GOT3 (cell line): ENCODE measurements at places on chromosomes 7 and 10.

DNA sequence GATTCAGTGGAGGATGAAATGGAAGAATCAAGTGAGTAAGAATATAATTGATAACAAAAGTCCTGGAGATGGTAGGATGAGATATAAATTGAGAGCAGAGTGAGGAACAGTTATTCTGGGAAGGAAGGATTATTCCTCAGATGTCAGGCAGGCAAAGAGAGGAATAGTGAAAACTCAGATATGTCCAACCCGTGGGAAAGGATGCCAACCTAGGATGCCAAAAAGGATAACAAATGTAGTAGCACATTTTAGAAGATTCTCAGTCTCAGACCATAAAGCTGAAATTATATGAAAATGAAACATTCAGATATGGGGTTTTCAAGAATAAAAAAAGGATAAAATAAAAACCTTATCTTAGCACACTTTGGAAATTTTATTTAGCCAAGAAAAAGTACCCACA lies 131.1 kb downstream of the SEMA3C start:
- DNase-seq = no peak

DNA sequence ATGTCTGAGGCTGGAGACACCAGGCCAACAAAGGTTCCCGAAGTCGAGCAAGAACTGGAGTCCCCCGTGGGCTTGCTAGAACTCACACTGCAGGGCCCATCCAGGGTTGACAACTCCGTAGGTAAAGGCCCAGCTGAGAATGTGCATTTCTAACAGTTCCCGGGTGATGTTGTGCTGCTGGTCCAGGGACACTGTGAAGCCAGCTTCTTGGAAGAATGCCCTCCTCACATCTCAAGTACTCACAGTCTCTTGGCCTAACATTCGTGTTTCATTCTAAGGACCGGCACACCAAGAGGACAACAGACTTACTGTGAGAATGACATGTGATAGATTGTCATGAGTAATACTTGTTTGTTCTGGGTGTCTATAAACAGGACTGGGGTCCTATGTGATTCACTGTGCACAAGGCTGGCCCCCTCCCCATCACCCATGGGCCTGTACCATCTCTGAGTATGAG lies 682.3 kb upstream of the IGFBP3 start:
- DNase-seq = no peak

GRCh38 chr10:77319557-77319956 lies 318.1 kb downstream of the KCNMA1 start:
- DNase-seq = no peak

- DNase-seq = no peak
These were observed 186.4 kb downstream of the EBF3 start for GRCh38 chr10:129777687-129778086.

DNA sequence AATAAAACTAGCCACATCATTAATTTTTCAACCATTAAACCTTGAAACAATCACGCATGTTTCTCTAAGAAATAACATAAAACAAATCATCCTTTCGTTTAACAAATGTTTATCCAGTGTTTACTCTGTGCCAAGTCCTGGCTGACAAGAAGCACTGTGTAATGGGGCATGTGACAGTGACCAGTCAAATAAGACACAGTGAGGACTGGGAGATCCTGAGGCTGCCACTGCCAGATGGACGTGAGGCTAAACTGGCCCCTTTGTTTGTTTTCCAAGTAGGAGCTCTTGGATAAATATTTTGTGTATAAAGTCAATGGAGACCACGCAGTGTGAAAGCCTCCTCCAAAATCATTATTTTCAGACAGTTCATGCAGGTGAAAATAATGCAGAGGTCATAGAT lies 626.2 kb downstream of the SUGCT start:
- DNase-seq = no peak

- no peak for DNase-seq
These were observed 15.0 kb downstream of the ARPC1A start for GRCh38 chr7:99340659-99341058.

DNA sequence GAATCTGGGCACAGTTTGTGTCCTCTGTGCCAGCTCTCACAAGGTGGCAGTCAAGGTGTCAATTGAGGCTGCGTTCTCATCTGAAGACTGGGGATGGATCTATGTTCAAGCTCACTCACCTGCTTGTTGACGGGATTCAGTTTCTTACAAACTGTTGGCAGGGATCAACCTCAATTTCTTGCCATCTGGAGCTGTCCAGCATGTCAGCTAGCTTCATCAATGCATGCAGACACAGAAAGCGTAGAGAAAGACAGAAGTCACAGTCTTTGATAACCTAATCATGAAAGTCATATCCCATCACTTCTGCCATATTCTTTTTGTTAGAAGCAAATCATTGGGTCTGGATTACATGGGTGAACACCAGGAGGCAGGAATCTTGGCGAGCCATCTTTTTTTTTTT lies 32.0 kb upstream of the WAPL start:
- no peak for DNase-seq

- no peak for DNase-seq
These were observed 27.6 kb downstream of the SLC35G1 start for GRCh38 chr10:93921338-93921737.

DNA sequence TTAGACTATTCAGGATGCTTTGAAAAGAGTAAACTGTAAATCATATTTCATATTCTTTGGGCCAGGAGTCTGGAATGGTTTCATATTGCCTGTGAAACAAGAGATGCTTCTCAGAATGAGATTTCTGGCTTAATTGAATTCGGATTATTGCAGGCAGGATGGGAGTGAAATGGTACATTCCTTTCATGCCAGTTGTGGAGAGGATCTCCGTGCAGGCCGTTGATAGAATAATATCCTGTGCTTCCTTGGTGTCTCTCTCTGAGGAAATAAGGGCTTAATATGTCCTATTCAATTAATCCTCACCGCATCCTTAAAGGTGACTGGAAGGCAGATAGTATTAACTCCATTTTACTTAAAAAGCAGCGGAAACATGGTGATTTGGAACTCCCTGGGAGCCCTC lies 56.6 kb downstream of the CUX1 start:
- DNase-seq = no peak

DNA sequence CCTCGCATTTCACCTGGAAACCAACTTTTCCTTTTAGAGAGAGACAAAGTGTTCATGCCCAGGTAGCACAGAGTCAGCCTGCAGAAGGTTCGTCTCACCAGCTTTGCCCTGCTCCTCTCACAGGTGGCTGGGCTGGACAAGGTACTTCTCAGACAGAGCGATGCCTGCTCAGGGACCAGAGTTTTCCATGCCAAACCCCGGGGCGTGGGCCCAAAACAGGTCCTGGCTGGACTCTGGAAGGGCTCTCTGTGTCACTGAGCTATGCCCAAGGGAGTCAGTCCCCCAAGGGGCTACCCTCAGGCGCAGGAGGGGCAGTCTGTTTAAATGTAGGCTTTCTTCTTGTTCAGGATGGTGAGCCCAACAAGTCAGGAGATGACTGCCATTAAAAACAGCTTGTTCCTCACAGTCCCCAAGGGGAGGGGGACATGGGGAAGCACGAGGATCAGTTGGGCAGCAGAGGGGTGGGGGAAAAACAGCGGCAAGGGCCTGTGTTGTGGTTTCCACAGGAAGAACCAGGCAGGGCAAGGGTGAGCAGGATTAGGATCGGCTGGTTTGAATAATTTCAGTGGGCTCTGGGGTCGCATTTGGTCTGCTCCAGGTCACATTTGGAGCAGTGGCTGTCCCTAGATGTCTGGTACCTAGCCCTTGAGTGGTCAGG lies 55.5 kb upstream of the FIGNL1 start:
- no peak for DNase-seq

- no peak for DNase-seq
These were observed 84.0 kb upstream of the C1GALT1 start for GRCh38 chr7:7098280-7098818.

- no peak for DNase-seq
These were observed 25.7 kb upstream of the OSBPL3 start for GRCh38 chr7:25005658-25006057.

DNA sequence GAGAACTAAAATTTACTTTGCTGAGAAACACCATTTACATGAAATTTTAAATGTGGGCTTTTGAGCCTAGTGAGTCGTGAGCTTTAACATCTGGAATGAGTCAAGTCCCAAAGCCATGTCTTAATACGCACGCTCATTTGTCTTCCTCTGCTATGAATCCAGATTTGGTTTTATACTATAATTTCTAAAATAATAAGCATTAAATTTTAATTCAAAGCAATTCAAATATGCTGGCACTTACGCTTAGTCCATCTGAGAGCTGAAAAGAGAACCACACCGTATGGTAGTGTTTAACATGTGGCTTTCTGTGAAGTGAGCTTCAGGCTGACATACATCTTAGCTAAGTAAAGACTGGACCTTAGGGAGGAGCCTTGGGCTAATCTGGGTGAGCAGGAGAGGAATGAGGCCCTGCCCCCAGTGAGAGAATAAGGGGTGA lies 52.2 kb downstream of the CUBN start:
- DNase-seq = no peak

DNA sequence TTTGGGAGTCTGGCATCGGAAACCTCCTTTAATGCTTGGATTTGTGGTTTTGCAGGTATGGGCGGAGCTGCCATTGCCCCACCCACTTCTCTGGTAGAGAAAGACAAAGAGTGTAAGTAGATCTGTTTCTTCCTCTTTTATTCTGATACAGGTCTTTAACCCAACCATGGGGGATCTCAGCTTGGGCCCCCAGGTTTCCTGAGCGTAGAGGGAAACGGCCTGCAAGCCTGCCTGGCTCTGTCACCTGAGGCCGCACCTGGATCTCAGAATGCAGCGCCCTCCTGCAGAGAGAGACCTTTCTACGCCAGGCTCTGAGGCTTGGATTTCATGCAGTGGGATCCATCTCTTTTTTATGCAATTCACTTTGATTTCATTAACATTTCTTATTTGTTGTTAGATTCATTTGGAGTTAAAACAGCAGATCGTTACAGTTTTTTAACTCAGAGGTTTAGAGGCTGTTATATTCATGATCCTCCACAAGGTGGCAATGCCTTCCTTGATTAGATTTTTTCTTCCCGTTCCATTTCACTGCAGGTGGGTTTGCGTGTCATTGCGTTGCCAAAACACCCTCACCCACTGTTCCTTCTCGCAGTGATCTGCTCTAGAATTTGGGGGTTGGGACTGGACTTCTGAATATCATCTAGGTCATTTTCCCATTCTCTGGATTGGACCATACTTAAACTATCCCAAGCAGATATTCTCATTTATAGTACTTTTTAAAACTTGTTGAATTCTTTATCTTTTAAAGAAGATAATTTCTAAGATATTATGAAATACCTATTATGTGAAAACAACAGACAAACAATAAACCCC lies 20.0 kb downstream of the RBM17 start:
- no peak for DNase-seq

DNA sequence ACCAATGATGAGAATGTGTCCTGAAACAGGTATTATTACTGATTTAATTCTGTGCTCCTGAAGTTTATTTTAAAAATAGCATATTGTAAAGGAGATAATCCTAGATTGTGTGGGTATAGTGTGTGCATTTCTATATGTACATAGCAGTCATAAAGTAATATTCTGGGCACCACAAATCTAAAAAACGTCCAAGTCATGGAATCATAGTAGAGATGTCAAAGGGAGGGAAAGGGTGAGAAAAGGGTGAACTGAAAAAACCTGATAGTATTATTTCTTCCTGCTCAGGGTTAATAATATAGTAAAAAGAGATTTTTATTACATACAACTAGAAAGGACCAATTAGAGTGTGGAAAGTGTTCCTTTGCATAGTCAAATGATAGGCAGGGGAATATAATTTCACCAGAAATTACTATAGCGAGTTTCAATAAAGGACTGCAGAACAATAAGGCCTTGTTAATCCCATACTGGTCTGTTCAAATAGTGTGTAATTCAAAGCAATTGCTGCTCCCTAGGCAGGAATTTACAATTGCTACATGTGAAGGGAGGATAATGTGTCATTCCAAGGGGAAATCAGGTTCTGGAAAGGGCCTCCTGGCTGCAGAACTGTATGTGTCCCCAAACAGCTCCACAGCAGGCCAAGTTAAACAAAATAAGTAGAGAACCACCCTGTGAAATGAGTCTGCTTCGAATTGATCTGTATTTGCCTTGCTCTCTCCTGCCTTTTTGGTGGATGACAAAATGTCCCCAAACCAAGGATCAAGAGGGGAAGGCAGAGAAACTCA lies 42.5 kb upstream of the KMT2E start:
- DNase-seq = no peak

- DNase-seq = no peak
These were observed 24.5 kb upstream of the IL6 start for GRCh38 chr7:22702516-22702915.

DNA sequence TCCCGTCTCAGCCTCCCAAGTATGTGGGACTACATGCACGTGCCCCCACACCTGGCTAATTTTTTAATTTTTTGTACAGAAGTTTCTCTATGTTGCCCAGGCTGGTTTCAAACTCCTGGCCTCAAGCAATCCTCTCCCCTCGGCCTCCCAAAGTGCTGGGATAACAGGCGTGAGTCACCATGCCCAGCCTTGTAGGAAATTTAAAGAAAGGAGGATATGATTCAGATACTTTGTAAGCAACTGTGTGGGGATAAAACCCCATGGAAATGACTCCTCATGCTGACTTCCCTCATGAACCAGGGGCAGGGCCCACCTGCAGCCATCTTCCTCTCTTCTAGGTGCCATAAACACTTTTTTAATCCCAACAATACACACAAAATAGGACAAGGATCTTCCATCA lies 50.2 kb downstream of the APBB1IP start:
- DNase-seq = no peak

GRCh38 chr7:50603287-50603686 lies 38.1 kb upstream of the DDC start:
- no peak for DNase-seq

DNA sequence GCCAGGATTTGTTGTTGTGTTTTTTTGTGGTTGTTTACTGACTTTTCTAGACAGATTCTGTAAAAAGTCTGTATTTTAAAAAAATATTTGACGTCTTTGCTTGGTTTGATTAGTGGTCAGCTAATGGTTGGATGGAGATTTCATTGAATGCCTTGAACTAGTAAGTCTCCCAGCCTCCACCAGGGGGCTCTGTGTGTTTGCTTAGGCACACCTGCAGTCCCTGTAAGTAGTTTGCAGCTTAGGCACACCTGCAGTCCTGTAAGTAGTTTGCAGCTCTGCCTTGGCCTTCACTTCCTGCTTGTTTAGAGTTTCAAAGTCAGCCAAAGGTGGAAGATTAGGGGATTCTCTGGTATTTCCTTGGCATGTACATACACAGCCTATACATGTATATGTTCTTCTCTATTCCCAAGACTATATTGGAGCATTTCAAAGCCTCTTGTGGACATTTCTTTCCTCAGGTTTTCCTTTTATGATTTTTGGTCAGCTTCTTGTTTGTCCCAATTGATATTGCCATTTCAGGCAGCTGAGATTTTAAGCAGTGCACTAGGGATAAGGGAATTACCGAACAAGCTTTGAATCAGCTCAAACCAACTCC lies 101.6 kb downstream of the CCSER2 start:
- DNase-seq = no peak

GRCh38 chr7:152501506-152501905 lies 65.7 kb upstream of the KMT2C start:
- no peak for DNase-seq

DNA sequence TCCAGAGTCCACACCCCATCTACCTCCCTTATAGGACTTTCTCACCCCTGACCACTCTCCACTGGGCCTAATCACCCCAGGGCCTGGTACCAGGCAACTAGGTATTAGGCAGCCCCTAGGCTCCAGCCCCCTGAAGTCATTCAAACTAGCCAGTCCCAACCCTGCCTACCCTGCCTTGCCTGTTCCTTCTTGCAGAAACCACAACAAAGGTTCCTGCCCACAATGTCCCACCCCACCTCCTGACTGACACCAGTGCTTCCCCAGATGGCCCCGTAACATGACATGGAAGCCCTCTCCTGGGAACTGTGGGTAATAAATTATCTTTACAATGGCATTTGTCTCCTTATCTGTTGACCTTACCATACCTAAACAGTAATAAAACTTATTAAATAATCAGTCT lies 100.6 kb upstream of the PDE1C start:
- no peak for DNase-seq

GRCh38 chr10:93006435-93007039 lies 54.1 kb upstream of the CYP26C1 start:
- DNase-seq = no peak
